Type B pancreatic cell (in vitro differentiated cells): ENCODE measurements at places on chromosomes 7 and 10. TPM values are rescaled to one million over a fixed set of nuclear protein-coding genes. Genes with fewer than 3 reads are reported as not detected.

GRCh38 chr10:114590993-114591392 is 67.1 kb downstream of the ABLIM1 start:
- H3K27ac ChIP-seq: no peak overlapping the region
- peaks cover 20% of the 10 kb centered on the region for H3K36me3 ChIP-seq
- DNase-seq: no peak
- H3K27me3 ChIP-seq: no peaks in the 10 kb centered on the region

DNA sequence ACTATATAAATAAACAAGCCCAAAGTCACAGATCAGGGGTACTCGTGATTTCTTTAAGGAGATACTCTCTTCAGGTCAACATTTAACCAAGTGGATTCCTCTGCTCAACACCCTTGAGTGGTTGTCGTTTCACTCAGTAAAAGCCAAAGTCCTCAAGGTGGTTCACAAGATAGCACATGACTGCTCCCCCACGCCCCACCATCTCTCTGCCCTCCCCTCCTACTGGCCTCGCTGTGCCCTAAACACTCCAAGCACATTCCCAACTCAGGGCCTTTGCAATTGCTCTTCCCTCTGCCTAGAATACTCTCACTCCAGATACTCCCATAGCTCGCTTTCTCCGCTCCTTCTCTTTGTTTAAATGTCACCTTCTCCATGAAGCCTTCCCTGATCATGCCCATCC is 72.1 kb upstream of the FHIP2A start:
- no peaks in the 10 kb centered on the region for H3K27me3 ChIP-seq
- no peak overlapping the region for H3K4me3 ChIP-seq
- peaks cover 5% of the 10 kb centered on the region for H3K4me1 ChIP-seq
- H3K36me3 ChIP-seq: no peaks in the 10 kb centered on the region
- no peak for DNase-seq

DNA sequence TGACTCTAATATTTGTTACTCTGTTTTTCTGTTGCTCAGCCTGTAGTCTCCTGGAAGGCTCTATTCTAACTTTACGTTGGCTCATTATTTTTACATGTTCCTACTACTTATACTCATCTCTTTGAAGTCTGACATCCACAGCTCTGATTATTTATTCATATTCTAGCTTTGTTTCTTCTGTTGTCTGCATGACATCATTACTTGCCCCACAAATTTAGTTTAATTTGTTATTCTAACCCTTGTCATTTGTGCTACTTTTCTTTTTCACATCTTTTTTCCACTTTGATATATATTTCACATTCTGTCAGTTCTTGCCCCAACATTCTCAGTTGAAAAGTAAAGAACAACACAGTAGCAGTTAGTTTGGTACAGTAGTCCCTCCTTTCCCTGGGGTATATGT is 51.1 kb downstream of the KMT2E start:
- H3K27me3 ChIP-seq: no peaks in the 10 kb centered on the region
- H3K4me3 ChIP-seq: no peak overlapping the region
- no peak overlapping the region for H3K27ac ChIP-seq
- no peak for DNase-seq
- no peaks in the 10 kb centered on the region for H3K4me1 ChIP-seq

GRCh38 chr7:100176096-100177044 is 811 bp downstream of the GPC2 start:
- H3K36me3 ChIP-seq: peaks cover 13% of the 10 kb centered on the region
- peak overlapping the region; percentile 50 for H3K27ac ChIP-seq
- peak overlapping the region; percentile 93 for H3K4me3 ChIP-seq

DNA sequence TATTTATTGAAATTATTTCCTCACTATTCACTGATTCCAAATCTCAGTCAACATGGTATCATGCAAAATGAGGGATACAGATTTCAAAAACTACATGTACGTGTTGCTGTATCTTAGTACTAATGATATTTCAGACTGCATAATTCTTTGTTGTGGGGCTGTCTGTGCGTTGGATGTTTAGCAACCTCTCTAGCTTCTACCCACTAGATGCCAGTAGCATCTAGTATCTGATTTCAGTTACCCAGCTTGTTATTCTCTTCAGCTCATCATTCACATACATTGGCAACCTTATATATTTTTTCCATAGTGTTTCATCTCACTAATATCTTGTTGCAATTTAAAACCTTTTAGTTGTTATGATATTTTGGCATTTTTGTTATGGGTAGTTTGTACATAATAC is 22.5 kb upstream of the WASL start:
- H3K27ac ChIP-seq: no peak overlapping the region
- H3K4me1 ChIP-seq: no peaks in the 10 kb centered on the region
- DNase-seq: no peak
- H3K4me3 ChIP-seq: no peak overlapping the region
- H3K36me3 ChIP-seq: no peaks in the 10 kb centered on the region
- no peaks in the 10 kb centered on the region for H3K27me3 ChIP-seq

Gene ACTR3C
- 4.8 and 8.7 TPM in 2 replicates for total RNA-seq
